ENCODE measurements at places on chromosomes 6 and 20.

DNA sequence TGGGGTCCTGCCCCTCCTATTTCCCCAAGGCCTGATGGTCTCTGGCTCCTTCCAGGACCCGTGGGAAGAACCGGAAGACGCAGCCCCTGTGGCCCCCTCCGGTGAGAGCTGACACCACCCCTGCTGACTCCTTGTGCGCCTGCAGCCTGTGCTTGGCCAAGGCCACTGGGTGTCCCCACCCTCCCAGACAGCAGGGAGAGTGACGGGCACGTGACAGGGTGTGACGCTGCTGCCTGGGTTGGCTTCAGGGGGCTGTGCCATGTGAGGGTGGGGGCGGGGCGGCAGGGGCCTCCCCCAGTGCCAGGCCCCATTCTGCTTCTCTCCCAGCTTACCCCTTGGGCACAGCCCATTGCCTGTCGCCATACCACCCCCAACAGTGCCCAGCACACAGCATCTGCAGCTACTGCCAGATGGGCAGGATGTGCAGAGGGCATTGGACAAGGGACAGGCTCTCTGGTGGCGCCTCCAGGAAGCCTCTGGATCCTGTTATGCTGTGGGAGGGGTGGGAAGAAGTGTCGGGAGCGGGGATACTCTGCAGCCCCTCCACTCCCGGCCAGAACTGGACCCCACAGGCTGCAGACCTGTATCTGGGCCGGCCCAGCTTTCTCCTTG is 2.9 kb downstream of the BIRC7 start:
- no peak for DNase-seq

- DNase-seq, result no peak
These were observed 159.9 kb upstream of the TOP1 start for GRCh38 chr20:40868551-40869217.

DNA sequence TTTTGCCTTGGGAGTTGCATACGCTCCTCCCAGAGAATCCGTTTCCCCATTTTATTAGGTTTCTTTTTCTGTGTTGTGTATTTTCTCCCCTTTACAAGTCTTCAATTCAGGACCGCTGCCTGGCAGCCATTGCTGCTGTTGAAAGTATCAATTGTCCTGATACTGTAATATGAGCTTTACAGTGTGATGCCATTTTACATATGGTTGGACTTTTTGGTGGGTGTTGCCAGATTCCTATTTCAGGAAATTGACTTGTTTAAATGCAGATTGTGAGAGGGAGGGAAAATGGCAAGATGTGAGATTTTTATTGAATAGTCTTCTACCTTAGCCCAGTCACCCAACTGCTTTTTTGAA is 1.2 kb downstream of the PANK2 start:
- no peak for DNase-seq

GRCh38 chr20:9253006-9253539 is 184.2 kb downstream of the PLCB4 start:
- no peak for DNase-seq

- no peak for DNase-seq
These were observed 80.0 kb upstream of the EYA2 start for GRCh38 chr20:46814366-46815232.

DNA sequence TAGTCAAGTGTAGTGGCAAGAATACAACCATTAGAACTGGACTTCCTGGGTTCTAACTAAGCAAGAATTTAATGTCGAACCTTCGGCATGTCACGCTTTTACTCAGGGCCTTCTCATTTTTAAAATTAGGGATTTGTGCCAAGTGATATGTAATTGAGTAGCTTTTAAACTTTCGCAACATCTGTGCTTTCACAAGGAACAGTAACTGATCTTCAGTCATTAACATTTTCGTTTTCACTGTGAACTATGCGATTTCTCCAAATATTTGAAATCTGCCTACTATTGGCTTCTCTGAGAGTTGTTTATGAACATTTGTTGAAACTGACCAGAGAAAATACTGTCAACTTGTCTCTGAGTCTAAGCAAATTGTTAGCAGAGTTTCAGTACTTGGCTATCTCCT is 27.6 kb downstream of the GRM1 start:
- DNase-seq, result no peak

DNA sequence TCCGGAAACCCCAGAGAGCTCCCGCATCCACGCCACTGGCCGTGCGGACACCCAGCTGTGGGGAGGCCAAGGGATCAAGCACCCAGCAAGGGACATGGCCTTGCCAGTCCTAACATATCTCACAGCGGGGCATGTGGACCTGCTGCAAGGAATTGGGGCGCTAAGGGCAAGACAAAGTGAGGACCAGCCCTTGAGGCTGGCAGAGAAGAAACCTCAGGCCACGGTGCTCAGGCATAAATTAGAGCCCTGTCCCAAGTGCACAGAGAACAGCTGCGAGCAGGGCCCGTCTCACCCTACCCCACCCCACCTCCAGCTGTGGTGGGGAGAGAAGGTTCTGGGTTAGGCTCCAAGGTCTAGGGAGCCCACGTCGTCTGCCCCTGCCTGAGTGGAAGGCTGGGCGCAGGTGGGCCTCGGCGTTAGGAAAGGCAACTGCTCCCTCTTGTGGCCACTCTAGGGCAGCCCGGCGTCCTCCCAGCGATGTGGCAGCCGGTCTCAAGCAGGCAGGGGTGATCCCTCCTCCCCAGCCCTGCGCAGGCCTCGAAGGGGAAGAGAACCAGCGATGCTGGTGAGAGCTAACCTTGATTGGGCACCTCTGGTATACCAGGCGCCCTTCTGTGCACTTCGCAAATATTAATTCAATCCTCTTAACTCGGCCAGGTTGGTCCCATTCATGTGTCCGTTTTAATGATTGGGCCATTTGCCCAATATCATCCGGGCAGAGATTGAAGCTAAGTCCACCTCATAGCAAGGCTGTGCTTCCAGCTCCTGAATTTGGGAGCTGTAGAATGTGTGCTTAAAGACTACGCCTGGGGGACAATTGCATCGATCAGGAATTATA is 235.8 kb downstream of the NFATC2 start:
- DNase-seq, result peak; percentile 61

DNA sequence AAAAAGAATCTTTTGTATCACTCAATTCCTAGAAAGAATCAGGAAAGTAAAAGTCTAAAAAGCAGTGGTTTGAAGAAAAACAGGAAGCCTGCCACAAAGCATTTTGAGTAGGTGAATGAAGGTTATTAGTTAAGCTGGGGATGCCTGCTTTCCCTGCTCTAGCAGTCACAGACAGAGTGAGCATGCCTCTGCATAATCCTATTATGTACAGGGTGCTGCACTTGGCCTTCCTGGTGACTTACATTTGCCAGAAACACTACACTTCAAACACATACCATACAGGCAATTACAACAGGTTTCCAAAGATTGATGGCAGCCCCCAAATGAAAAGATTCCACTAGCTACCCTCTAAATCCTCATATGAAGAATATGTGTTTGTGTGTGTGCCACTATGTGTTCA is 130.8 kb downstream of the TPBG start:
- no peak for DNase-seq

- DNase-seq, result peak; percentile 34
These were observed 71.1 kb downstream of the TASP1 start for GRCh38 chr20:13567663-13568062.

- no peak for DNase-seq
These were observed 103.8 kb downstream of the PKHD1 start for GRCh38 chr6:51983564-51983963.

DNA sequence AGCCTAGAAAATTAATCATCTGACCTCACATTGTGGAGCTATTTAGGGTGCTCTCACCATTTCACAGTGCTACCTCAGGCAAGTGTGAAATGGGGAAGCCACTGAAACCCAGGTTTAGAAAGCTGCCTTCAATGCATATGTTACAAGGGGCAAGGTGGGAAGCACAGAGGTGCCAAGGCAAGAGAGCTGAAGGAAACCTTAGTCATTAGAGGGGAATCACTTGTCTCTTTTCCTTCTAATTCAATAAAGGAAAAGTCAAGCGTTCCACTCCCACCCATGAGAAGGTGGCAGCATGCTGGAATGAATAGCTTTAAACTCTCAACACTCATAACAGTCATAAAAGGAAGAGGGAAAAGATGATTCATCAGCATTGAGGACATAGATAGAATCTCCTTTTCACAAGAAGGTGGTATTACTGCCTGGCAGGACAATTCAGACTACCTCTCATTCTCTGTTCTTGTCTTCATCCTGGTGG is 251.9 kb upstream of the IRAK1BP1 start:
- DNase-seq, result no peak

- no peak for DNase-seq
These were observed 73.2 kb downstream of the ARID1B start for GRCh38 chr6:156850353-156850752.

- DNase-seq, result no peak
These were observed 217.8 kb upstream of the TSHZ2 start for GRCh38 chr20:52754366-52754765.

GRCh38 chr6:143248359-143248758 is 187.7 kb downstream of the AIG1 start:
- no peak for DNase-seq

GRCh38 chr6:150897400-150897943 is 32.0 kb downstream of the MTHFD1L start:
- DNase-seq, result no peak

Measured in HL-60 (cell line).